ENCODE measurements at places on chromosomes 1 and 21. TPM values are rescaled to one million over a fixed set of nuclear protein-coding genes. Genes with fewer than 3 reads are reported as not detected.
A peak's percentile ranks its signal among the peaks of the same experiment; 100 is the strongest.

Gene IFI44L
- total RNA-seq: 62.5 TPM

Gene TRIM67
- total RNA-seq: not detected

Gene QSOX1
- total RNA-seq: 44.9 TPM

Gene FMO4
- 1.5 TPM for total RNA-seq

Gene FCGR2B
- not detected for total RNA-seq

- no peak for DNase-seq
- H3K36me3 ChIP-seq: no peaks in the 10 kb centered on the region
- H3K4me1 ChIP-seq: no peaks in the 10 kb centered on the region
- no peak overlapping the region for H3K27ac ChIP-seq
- H3K4me3 ChIP-seq: no peak overlapping the region
- no peaks in the 10 kb centered on the region for H3K27me3 ChIP-seq
These were observed 39.4 kb upstream of the PPIH start for GRCh38 chr1:42618866-42619265.

DNA sequence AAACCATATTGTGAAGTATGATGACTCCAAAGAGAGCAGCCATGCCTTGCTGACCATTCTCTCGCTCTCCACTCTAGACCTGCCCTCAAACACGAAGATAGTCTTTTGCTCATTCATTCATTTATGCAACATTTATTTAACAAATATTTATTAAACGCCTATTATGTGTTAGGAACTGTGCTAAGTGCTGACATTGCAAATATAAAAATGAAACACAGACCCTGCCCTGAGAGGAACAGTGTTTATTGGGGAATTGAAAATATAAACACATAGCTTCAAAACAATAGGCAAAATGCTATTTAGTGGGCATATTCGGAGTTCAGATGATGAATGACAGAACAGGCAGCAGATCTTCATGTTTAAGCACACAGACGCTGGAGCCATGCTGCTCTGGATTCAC is 213.6 kb downstream of the NUF2 start:
- no peaks in the 10 kb centered on the region for H3K4me1 ChIP-seq
- no peak overlapping the region for H3K4me3 ChIP-seq
- DNase-seq: no peak
- no peak overlapping the region for H3K27ac ChIP-seq
- no peaks in the 10 kb centered on the region for H3K27me3 ChIP-seq
- H3K36me3 ChIP-seq: no peaks in the 10 kb centered on the region

DNA sequence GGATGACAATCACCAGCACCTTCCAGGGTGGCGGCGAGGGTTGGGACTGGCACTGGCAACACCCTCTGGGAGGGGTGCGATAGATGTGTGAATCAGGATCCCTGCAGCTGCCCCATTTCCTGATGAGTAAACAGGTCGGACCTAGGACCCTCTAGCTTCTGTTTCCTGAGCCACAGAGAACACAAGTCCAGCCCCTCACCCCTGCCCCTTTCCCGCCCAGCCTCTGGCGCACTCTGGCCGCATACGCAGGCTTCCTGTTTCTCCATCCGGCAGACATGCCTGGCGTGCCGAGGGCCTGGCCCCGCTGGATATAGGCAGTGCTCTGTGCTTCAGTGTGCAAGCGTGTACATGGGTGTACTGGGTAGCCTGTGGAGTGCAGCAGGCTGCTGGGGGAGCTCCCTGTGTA is 4.6 kb downstream of the PEAR1 start:
- H3K4me3 ChIP-seq: no peak overlapping the region
- peaks cover 34% of the 10 kb centered on the region for H3K27me3 ChIP-seq
- DNase-seq: no peak
- H3K36me3 ChIP-seq: no peaks in the 10 kb centered on the region
- H3K4me1 ChIP-seq: peaks cover 7% of the 10 kb centered on the region
- H3K27ac ChIP-seq: no peak overlapping the region

GRCh38 chr1:236089046-236089773 is 24.3 kb upstream of the NID1 start:
- H3K4me3 ChIP-seq: no peak overlapping the region
- DNase-seq: no peak
- no peak overlapping the region for H3K27ac ChIP-seq
- H3K36me3 ChIP-seq: no peaks in the 10 kb centered on the region

DNA sequence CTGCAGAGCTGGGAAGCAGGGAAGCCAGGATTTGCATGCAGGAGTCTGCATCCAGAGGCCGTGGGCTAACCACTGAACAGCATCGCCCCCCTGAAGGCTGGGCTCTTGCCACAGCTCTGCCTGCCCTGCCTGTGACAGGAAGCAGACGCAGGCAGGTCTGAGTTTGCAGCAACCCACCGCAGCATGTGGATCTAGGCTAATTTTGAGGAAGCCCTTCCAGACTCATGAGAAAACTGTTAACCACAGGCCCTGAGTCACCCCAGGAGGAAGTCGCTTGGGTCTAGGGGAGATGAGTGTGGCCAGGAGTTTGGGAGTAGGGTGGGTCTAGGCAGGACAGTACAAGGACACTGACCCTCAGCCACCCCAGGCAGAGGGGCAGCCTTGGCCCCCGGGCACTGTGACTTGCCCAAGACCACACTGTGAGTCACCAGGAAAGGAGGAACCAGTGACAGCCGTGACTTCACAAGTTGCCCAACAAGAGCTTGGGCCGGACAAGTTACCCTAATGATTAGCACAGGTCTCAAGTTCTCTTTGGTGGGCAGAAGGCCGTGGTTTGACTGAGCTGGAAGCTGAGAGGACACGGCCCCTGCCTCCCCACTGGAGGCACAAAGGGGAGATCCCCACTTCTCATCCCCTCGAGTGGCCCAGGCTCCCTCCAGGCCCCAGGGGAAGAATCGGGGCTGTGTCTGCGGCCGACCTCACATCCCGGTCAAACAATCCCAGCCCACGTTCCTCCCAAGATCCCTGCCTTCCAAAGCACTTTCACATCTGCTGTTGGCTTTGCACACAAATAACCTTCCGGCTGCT is 826 bp downstream of the LAPTM5 start:
- peaks cover 2% of the 10 kb centered on the region for H3K36me3 ChIP-seq
- peak; percentile 71 for DNase-seq
- no peaks in the 10 kb centered on the region for H3K27me3 ChIP-seq
- H3K4me1 ChIP-seq: peaks cover 98% of the 10 kb centered on the region

DNA sequence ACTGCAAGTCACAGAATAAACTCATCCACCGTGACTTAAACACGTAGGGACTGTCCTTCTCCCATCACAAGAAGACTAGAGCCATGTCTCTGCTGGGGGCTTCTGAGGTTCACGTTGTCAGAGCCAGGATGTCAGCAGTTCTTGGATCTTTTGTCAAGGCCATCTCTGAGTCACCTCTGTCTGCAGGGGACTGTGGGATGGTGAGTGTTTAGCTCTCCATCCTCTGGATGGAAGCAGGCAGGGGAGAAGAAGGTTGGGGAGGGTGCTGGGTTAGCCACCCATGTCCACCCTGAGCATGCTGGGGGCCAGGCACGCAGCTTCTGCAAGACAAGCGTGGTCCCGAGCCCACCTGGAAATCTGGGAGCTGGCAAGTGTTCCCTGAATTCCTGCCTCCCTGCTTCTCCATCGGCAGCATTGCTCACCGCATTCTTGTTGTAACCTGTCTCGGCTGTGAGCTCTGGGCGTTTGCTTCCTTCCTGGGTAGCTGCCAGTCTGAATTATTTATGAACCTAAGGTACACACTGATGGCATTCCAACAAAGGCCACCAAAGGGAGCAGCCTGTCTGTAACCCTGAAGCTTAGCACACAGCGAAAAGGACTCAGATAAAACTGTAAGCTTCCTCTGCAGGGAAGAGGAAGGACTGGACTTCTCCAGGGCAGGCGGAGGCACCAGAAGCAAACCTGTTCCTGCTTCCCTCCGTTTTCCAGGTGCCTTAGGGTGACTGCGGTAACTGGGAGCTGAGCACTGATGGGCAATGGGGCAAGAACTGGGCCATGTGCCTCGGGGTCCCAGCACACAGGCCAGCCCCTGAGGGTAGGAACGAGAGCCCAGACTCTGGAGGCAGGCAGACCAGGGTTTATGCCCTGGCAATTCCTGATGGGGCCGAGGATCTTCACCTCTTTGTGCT is 88.6 kb downstream of the RIPK4 start:
- no peak overlapping the region for H3K27ac ChIP-seq
- peaks cover 6% of the 10 kb centered on the region for H3K27me3 ChIP-seq
- DNase-seq: no peak
- no peaks in the 10 kb centered on the region for H3K4me1 ChIP-seq
- no peaks in the 10 kb centered on the region for H3K36me3 ChIP-seq

DNA sequence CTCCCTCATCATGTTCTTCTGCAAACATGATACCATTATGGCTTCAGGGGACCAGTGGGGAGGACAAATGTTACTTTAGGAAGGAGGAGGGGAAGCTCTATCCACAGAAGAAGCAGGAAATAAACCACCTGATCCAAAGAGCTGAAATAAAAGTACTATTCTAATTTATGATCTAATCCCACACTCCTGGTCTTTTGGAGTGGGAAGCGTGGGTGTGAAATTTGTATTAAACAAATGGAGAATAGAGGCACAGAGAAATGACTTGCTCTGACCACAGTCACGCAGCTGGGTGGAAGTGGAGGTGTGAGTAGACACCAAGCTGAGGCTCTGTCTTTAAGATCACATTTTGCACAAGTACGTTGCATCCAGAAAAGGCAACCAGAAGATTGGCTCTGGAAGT is 14.5 kb upstream of the STUM start:
- H3K27ac ChIP-seq: no peak overlapping the region
- peaks cover 6% of the 10 kb centered on the region for H3K27me3 ChIP-seq

DNA sequence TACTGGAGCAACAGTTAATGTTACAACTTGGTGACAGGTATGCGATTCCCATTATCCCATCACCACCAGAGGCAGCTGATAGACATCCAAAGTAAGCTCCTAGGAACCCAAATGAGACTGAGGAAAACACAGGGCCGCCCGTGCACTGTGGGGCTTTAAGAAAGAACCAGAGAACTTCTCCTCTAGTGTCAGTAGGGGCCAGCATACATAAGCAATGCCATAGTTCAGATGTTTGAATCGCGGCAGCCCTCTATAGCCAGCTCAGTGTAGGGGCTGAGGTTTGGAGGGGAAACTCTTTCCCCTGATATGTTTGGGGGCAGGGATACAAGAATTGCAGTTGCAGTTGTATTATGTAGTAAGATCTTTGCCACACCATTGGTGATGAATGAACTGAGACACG is 593.3 kb upstream of the NCAM2 start:
- no peak for DNase-seq
- no peaks in the 10 kb centered on the region for H3K36me3 ChIP-seq
- no peaks in the 10 kb centered on the region for H3K27me3 ChIP-seq
- H3K4me3 ChIP-seq: no peak overlapping the region
- H3K27ac ChIP-seq: no peak overlapping the region
- no peaks in the 10 kb centered on the region for H3K4me1 ChIP-seq

DNA sequence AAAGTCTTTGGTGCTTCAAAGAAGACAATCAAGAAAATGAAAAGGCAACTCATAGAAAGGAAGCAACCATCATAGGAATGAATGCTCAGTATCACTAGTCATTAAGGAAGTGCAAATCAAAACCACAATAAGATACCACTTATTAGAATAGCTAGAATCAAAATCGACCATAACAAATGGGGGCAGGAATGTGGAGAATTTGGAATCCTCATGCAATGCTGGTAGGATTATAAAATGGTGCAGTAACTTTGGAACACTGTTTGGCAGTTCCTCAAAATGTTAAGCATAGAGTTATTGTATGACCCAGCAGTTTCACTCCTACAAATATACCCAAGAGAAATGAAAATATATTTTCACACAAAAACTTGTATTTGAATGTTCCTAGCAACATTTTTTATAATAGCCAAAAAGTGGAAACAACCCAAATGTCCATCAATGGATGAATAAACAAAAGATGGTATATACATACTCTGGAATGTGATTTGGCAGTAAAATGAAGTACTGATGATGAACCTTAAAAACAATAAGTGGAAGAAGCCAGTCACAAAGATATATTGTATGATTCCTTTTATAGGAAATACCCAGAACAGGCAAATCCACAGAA is 105.6 kb downstream of the MIS18A start:
- no peaks in the 10 kb centered on the region for H3K4me1 ChIP-seq
- no peak overlapping the region for H3K27ac ChIP-seq
- no peak overlapping the region for H3K4me3 ChIP-seq

GRCh38 chr1:150429805-150430204 is 57.4 kb upstream of the TARS2 start:
- no peak for DNase-seq
- H3K27me3 ChIP-seq: no peaks in the 10 kb centered on the region
- H3K4me1 ChIP-seq: no peaks in the 10 kb centered on the region
- H3K36me3 ChIP-seq: peaks cover 3% of the 10 kb centered on the region
- H3K27ac ChIP-seq: peak overlapping the region; percentile 52
- no peak overlapping the region for H3K4me3 ChIP-seq

- H3K4me3 ChIP-seq: no peak overlapping the region
- no peaks in the 10 kb centered on the region for H3K36me3 ChIP-seq
These were observed 33.7 kb downstream of the CDCA8 start for GRCh38 chr1:37725851-37726613.

GRCh38 chr1:244952280-244952933 is 88.1 kb upstream of the HNRNPU start:
- no peak overlapping the region for H3K27ac ChIP-seq
- H3K36me3 ChIP-seq: no peaks in the 10 kb centered on the region
- DNase-seq: no peak
- no peaks in the 10 kb centered on the region for H3K4me1 ChIP-seq

DNA sequence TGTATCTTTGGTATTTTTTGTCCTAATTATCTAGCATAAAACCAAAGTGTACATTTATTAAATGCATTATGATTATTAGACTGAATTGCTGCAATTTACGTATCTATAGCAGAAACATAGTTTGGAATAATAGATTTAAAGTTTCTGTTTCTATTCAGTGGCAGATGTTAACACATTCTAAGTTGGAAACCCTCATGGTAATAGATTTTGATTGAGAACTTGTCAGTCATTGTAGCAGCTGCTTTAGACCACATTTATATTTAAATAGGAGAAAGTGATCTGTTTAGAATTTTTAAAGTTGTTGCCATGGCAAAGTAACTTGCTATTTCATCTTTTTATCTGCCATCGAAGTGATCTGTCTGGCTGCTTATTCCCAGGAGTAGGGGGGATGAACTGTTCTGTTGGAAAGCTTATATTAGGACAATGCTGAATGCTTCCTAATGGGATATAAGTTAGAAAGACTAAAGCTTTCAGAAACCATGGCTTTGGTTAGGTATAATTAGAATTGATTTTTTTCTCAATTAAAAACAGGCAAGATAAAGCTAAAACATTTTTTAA is 61.6 kb downstream of the HS2ST1 start:
- no peak overlapping the region for H3K27ac ChIP-seq
- DNase-seq: no peak
- H3K27me3 ChIP-seq: no peaks in the 10 kb centered on the region
- H3K4me1 ChIP-seq: peaks cover 7% of the 10 kb centered on the region

DNA sequence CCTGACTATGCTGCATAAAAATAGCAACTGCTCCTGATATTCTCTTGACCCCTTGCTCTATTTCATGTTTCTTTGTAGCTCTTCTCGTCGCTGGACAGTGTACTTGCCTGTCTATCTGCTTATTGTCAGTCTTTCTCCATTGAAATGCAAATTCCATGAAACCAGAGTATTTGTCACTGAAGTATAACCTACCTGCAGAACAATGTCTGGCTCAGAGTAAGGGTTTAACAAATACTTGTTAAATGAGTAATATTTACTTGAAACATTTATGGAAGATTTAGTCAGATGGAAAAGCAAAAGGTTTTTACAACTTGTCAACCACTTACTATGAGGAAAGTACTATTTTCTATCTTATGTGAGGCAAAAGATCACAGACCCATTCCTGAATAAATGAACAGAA is 19.9 kb upstream of the ERICH3 start:
- DNase-seq: no peak
- H3K4me1 ChIP-seq: peaks cover 5% of the 10 kb centered on the region
- no peak overlapping the region for H3K4me3 ChIP-seq
- no peaks in the 10 kb centered on the region for H3K36me3 ChIP-seq

GRCh38 chr21:34792504-34793089 is 123.8 kb downstream of the CLIC6 start:
- no peaks in the 10 kb centered on the region for H3K27me3 ChIP-seq
- DNase-seq: no peak
- no peak overlapping the region for H3K4me3 ChIP-seq
- no peaks in the 10 kb centered on the region for H3K4me1 ChIP-seq
- no peak overlapping the region for H3K27ac ChIP-seq
